ENCODE measurements at places on chromosomes 3 and 15. TPM values are rescaled to one million over a fixed set of nuclear protein-coding genes. Genes with fewer than 3 reads are reported as not detected.

Gene SCN5A
- 0.72 TPM for total RNA-seq

Gene GORASP1
- 45.6 TPM for total RNA-seq

Gene LRRC31
- total RNA-seq = not detected

Gene SNTN
- not detected for total RNA-seq

Gene HYAL1
- total RNA-seq = 2.5 TPM

Gene RBPMS2
- total RNA-seq = 0.07 TPM

Gene APEH
- total RNA-seq = 122 TPM

Gene AHSG
- not detected for total RNA-seq

Gene CCR5
- total RNA-seq = not detected

Gene EFHB
- 0.72 TPM for total RNA-seq

Gene GATM
- total RNA-seq = 0.20 TPM

Gene NANOGP8
- total RNA-seq = not detected

Gene ARRDC4
- 54.2 TPM for total RNA-seq

Gene OSTN
- total RNA-seq = 4.5 TPM

Gene HTR3C
- not detected for total RNA-seq

Gene IL17RE
- total RNA-seq = 0.89 TPM

Gene TRPM1
- total RNA-seq = not detected

Measured in smooth muscle cell of the pulmonary artery (primary cell).